H1 (cell line): ENCODE measurements at places on chromosomes 12 and 14. TPM values are rescaled to one million over a fixed set of nuclear protein-coding genes. Genes with fewer than 3 reads are reported as not detected.

Gene GPR65
- total RNA-seq, result not detected in 2 replicates

Gene SPIC
- not detected in 2 replicates for total RNA-seq

DNA sequence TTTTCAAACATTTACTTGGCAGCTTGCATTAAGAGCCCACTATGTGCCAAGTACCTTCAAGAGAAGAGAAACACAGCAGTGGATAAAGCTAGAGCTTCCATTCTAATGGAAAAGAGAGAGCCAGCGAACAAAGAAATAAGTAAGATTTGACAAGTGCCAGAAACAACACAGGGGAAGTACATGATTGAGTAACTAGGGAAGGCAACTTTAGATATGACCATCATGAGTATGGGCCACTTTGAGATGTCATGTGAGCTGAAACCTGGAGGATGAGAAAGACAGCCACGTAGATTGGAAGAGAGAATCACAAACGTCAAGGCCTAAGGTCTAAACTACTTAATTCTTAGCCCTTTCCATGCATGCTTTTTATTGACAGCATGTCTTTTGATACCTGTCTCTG lies 121.4 kb downstream of the ITPR2 start:
- H3K4me3 ChIP-seq, result no peak overlapping the region
- H3K36me3 ChIP-seq, result no peaks in the 10 kb centered on the region
- H3K27me3 ChIP-seq, result no peaks in the 10 kb centered on the region
- DNase-seq, result no peak

- no peak overlapping the region for H3K27ac ChIP-seq
- no peak overlapping the region for H3K4me3 ChIP-seq
- no peaks in the 10 kb centered on the region for H3K27me3 ChIP-seq
- no peaks in the 10 kb centered on the region for H3K36me3 ChIP-seq
- no peak for DNase-seq
These were observed 64.3 kb downstream of the SLC16A7 start for GRCh38 chr12:59660148-59660547.

DNA sequence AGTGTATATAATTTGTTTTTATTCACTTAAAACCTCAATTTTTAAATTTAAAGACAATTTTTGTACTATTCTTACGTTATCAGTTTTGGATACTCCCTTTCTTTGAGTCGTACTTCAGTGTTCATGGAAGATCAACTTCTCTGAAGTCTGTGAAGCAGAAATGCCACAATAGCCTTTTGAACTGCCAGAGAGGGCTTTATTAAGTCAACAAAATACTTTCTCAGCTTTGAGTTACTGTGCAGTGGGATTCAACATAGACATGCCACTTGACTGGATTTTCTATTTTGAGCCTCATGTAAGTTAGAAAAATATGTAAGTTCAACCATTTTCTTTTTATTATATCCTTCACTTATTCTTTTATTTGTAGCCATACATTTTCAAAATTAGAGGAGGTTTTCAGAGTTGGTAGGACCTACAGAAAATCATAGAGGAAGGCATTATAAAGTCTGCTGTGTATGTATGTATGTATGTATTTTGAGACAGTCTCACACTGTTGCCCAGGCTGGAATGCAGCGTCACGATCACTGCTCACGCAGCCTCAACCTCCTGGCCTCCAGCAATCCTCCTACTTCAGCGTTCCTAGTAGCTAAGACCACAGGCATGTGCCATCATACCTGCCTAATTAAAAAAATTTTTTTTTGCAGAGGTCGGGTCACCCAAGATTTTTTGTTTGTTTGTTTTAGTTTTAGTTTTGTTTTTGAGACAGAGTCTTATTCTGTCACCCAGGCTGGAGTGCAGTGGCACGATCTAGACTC lies 31.3 kb upstream of the BCAT1 start:
- no peak overlapping the region for H3K27ac ChIP-seq
- no peak for DNase-seq
- H3K4me3 ChIP-seq, result no peak overlapping the region
- H3K27me3 ChIP-seq, result no peaks in the 10 kb centered on the region
- no peaks in the 10 kb centered on the region for H3K36me3 ChIP-seq

DNA sequence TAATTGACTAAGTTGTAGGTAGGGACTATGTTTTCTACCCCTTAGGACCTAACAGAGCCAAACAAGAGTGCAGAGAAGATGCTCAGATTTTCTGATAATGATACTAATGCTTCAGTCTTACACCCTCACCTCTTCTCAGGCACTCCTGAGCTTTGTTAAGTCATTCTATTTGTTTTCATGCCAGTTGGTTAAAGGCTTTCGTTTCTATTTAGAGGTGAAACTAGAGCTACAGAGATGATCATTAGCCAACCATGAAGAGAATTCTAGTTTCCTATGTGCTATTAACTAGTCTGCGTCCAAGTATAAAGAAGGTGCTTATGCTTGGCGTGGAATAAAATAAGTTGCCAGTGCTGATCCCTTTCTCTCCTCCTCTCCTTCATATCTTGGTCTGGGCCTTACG lies 34.6 kb upstream of the PYGL start:
- H3K27me3 ChIP-seq, result no peaks in the 10 kb centered on the region
- no peaks in the 10 kb centered on the region for H3K36me3 ChIP-seq
- no peak for DNase-seq
- no peak overlapping the region for H3K4me3 ChIP-seq
- H3K27ac ChIP-seq, result no peak overlapping the region

DNA sequence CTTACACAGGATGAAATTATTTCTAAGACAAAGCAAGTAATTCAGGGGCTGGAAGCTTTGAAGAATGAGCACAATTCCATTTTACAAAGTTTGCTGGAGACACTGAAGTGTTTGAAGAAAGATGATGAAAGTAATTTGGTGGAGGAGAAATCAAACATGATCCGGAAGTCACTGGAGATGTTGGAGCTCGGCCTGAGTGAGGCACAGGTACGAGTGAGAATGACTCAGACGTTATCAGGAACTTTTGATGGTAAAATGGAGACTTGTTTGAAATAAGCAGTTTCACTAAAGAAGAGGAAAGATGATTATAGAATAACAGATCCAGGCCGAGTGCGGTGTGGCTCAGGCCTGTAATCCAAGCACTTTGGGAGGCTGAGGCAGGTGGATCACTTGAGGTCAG lies 25.6 kb downstream of the KLC1 start:
- DNase-seq, result no peak
- H3K4me1 ChIP-seq, result no peaks in the 10 kb centered on the region

GRCh38 chr12:128138125-128138524 lies 128.8 kb upstream of the TMEM132C start:
- DNase-seq, result no peak
- H3K4me1 ChIP-seq, result no peaks in the 10 kb centered on the region
- H3K27ac ChIP-seq, result no peak overlapping the region
- no peak overlapping the region for H3K4me3 ChIP-seq
- H3K27me3 ChIP-seq, result no peaks in the 10 kb centered on the region

Gene TTC6
- total RNA-seq, result not detected in 2 replicates

GRCh38 chr14:35341751-35342488 lies 49.7 kb downstream of the PSMA6 start:
- H3K36me3 ChIP-seq, result no peaks in the 10 kb centered on the region
- peaks cover 16% of the 10 kb centered on the region for H3K4me1 ChIP-seq
- H3K27ac ChIP-seq, result no peak overlapping the region
- DNase-seq, result no peak
- H3K27me3 ChIP-seq, result no peaks in the 10 kb centered on the region

Gene CAPS2
- 3.8 and 5.0 TPM in 2 replicates for total RNA-seq

- no peaks in the 10 kb centered on the region; the same call in 1 of the 2 replicates for H3K4me1 ChIP-seq
- DNase-seq, result no peak
- H3K27ac ChIP-seq, result no peak overlapping the region
- no peak overlapping the region for H3K4me3 ChIP-seq
- no peaks in the 10 kb centered on the region for H3K36me3 ChIP-seq
These were observed 29.6 kb upstream of the KCNK10 start for GRCh38 chr14:88352698-88353097.
